ENCODE measurements at places on chromosomes 1 and 21.

GRCh38 chr1:202576816-202577215 is 133.4 kb downstream of the SYT2 start:
- peak; percentile 83 for DNase-seq

- DNase-seq: no peak
These were observed 31.9 kb downstream of the PTGER3 start for GRCh38 chr1:71015745-71016144.

GRCh38 chr1:184583849-184584248 is 170.8 kb downstream of the EDEM3 start:
- DNase-seq: no peak

GRCh38 chr1:93437976-93438605 is 9.8 kb upstream of the FNBP1L start:
- peak; percentile 65 for DNase-seq

GRCh38 chr1:192959657-192960186 is 99.4 kb downstream of the UCHL5 start:
- no peak for DNase-seq

DNA sequence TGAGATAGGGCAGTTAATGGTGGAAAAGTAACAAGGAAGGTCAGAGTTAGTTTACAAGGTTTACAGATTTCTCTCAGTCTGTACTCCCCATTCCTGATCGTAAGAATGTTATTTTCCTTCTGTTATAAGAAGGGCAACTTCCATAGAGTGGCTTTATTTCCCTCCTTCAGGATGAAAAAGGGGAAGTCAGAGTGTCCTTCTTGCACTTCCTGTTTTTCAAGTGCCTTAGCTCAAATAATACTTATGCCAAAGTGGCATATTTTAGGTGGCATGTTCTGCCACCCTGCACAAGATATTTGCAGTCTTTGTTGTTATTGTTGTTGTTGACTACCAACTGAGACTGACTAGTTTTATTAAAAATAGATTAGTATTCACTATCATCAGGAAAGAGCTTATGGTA is 730.7 kb upstream of the ADGRL4 start:
- DNase-seq: no peak

GRCh38 chr1:248906753-248907661 is 972 bp downstream of the PGBD2 start:
- DNase-seq: peak; percentile 25

GRCh38 chr1:108041360-108042142 is 76.6 kb upstream of the VAV3 start:
- no peak for DNase-seq

DNA sequence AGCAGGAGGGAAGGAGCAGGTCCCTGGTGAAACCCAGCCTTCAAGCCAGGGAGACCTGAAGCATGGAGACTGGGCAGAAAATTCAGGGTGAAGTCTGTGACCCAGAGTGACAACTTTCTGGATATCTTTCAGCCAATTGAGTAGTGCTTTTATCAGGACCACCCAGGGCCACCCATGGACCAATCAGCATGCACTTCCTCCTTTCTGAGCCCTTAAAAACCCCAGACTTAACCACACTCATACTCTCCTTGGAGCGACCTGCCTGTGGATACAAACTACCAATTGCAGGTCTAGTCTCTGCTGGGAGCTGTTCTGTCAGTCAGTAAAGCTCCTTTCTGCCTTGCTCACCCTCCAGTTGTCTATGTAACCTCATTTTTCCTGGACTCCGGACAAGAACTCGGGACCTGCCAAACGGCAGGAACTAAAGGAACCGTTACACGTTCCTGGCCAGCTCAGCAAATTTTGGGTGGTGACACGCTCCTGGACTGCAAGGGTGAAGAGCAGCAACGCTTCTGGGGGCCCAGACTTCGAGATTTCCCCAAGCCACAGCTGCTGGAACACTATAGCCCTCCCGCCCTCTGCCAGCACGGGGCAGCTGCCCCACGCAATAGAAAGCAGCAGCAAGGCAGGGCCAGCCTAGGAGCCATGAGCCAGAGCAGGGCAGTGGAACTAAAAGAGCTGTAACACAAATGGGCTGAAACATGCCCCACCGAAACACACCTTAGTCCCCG is 1183.4 kb downstream of the AMY1C start:
- DNase-seq: no peak

DNA sequence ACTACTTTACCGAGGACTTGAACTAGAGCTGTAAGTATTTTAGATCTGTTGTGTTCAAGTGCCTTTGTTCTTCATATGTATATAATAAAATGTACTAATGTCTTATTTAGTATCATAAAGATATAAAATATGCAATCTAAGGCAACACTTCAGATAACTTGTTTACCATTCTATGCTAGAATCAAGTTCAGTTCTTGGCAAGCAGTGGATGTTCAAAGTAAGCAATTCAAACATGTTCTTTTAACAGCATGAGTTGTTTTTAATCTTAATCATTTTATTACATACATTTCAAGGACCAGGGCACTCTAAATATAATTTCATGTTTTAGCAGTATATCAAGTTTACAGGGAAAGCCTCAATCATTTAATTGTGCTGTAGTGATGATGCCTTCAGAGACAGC is 47.0 kb downstream of the ZC3H11B start:
- no peak for DNase-seq

DNA sequence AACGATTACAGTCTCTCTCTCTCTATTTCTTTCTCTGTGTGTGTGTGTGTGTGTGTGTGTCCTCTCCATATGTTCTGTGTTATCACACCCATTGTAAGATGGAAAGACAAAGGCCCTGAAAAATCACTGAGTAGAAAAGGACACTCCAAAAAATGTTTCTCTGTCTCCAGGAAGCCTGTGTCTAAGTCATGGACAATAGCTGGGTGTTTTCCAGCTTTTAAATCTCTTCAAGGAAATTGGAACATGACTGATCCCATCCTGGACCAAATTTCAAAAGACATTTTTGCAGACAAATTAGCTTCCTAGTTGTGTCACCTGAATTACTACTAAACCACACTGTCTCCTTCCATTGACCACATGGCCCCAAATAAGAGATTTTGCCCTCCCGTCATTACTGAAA is 31.0 kb upstream of the LMX1A start:
- no peak for DNase-seq

DNA sequence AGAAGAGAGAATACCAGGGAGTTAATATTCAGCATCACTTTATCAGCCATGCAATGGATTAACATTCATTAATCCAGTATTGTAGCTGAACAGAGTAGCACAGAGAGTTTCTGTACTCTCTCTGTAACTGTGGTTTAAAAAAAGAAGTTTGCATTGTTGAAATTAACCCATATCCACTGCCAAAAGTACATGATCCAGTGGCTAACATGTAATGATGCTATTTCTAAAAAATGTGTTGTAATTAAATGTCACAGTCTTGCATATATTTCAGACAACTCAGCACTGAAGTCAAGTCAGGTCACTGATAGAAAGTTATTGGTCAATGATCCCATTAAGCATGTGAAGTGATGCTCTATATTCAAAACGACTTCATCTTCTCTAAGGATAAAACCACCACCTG is 141.3 kb downstream of the NRIP1 start:
- DNase-seq: peak; percentile 63

- DNase-seq: no peak
These were observed 99.1 kb downstream of the ASTN1 start for GRCh38 chr1:177065430-177065829.

DNA sequence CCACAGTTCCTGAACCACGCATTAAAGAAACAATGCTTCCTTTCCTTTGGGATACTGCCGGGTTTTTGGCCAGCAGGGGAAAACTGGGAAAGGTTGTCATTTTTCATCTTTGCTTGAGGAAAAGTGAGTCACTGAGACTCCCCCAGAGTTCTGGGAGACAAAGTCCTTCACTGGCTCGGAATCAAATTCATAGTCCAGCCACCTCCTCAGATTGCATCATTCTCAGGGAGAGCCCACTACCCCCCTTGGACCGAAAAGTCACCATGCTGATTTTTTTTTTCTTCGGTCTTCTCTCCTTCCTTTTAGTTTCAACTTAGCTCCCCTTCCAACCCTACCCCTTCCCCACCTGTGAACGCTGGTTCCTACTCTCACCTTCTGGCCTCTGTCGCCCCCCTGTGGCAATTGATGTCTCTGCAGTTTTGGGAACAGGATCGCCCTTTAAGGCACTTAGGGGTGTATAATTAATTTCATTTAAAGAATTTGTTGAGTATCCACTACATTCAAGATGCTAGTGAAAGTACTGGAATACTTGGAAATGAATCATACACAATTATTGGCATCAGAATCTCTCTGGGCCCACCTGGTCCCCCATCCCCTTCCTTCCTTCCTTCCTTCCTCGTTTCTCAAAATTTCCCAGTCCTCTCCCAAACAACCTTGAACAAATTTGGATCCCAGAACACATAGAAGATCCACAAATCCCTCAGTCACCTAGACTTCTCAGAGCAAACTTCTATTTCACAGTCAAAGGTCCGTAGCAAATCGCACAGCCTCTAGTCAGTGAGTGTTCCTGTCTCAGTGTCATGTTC is 6.9 kb downstream of the ACKR1 start:
- DNase-seq: peak; percentile 3

DNA sequence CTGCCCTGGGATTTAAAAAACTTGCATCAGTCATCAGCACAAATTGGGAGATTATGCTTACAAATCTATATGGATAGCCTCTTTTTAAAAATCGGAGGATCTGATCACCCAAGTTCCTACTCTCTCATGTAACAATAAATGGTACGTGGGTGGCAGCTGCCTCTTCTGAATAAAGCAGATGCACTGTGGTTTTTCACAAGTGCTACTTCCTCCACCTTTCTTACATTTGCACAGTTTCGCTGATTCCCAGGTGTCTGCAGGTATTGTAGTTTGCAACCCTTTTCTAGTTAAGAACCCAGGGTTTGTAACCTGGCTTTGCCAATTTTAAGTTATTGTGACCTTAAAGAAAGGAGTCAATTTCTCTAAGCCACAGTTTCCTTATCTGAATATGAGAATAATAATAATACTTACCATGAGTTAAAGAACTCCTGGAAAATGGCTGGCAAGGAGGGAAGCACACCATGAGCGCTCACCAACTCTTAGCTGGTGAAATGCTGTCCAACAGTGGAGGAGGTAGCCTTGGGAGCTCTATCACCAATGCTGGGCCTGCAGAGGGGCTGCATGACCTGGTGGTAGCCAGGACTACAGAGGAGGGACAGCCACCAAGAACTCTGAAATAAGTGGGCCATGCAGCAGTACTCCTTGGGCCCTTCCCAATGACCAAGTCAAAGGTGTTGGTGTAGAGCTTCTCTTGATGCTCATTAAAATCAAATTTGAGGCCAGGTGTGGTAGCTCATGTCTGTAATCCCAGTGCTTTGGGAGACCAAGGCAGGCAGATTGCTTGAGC is 30.2 kb upstream of the KCNA2 start:
- DNase-seq: no peak

DNA sequence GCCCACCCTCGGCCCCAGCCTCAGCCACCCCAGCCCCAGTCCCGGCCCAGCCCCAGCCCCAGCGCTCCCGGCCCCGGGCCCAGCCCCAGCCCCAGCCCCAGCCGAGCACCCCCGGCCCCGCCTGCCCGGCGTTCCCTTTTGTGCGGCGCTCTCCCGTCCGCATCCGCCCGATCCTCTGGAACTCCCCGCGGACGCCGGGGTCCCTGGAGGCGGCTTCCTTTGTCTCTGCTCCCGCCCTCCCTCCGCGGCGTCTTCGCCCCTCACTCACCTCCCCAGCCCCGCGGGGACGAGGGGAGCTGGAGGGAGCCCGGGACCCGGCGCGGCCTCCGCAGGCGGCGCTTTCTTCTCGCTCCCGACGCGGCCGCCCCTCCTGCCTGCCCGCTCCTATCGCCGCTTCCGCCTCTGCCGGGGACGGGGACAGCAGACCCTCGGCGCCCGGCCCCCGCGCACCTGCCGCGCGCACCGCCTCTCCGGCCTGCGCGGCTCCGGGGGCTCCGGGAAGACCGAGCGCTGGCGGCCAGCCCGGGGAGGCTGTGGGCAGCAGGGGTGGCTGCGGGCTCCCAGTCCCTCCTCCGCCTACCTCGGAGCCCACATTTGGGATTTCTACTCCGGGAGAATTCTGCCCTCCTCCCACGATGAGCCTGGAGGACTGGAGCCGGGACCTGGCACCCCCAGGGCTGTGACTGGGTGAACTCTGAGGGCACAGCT is 14.0 kb downstream of the AGRN start:
- DNase-seq: no peak

- DNase-seq: no peak
These were observed 54.8 kb downstream of the NPHP4 start for GRCh38 chr1:5937373-5937857.

- peak; percentile 73 for DNase-seq
These were observed 32.3 kb downstream of the CD58 start for GRCh38 chr1:116538544-116538943.

- no peak for DNase-seq
These were observed 123.9 kb downstream of the ST6GALNAC3 start for GRCh38 chr1:76198452-76198851.

GRCh38 chr1:232139444-232139843 is 490.5 kb downstream of the SIPA1L2 start:
- DNase-seq: no peak

- no peak for DNase-seq
These were observed 5.5 kb upstream of the LGALS8 start for GRCh38 chr1:236518322-236518721.

DNA sequence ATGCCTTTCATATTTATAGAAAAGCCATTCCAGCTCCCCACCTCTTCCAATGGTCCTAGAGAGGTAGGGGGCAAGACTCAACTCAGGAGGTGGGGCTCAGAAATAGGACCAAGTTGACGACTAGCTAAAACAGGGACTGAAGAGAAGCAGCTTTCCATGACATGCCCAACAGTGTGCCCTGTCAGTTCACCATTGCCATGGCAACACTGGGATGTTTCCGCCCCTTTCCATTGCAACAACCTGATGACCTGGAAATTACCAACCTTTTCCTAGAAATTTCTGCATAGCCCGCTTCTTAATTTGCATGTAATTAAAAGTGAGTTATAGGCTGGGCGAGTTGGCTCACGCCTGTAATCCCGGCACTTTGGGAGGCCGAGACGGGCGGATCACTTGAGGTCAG is 22.4 kb upstream of the INTS3 start:
- no peak for DNase-seq

DNA sequence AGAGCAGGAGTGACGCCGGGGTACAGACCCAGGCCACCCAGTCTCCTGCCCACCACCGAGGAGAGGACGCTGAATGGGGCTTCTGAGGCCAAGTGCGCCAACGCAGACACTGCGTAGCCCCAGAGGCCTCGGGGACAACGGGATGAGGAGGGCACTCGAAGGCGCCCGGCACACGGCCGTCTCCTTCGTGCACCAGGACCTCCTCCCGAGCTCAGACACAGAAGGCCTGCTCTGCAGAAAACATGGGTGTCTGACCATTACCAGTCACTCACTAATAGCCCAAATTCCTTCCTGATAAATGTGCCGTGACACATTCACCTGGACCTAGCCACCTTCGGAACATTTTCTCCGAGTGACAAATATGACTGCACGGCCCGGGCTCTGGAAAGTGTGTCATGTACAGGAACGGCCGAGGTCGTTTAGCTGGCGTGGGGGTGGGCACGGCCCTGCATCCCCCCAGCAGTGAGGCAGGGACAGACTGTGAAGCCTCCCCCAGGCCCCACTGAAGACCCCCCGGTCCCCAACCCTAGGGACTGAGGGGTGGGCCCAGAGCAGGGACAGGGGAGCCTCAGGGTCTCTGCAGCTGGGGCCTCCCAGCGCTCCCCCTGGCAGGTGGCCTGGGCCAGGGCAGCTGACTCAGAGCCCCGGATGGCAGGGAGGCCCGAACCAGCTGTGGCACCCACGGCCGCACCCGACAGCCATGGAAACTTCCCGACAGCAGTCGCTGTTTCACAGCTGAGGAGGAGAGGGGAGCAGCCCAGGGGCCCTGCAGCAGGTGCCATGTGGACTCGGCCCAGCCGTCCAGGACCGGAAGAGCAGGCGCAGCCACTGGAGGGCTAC is 16.7 kb upstream of the COL6A2 start:
- DNase-seq: no peak
